ENCODE measurements at places on chromosomes 1 and 21.

- DNase-seq = no peak
Measured at GRCh38 chr1:228494044-228494353, 6.8 kb downstream of the RNF187 start.

DNA sequence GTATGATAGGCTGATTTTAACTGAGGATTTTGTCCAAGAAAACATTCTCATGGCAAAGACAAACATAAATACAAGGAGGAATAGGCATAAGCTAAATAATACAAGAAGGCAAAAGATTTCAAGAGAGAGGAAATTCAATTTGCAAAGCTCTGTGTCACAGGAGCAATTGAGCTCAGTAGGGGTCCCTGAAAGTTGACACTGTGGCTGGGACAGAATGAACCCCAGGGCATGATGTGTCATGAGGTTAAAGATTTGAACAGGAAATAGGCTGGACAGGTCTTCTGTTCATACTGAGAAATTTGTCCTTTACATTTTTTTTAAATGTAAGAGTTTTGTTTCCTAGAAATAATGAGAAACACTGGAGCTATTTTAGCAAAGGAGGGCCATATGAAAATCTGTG lies 555.4 kb upstream of the NEGR1 start:
- no peak for DNase-seq

GRCh38 chr1:38962113-38962512 lies 20.5 kb upstream of the RHBDL2 start:
- DNase-seq = no peak

DNA sequence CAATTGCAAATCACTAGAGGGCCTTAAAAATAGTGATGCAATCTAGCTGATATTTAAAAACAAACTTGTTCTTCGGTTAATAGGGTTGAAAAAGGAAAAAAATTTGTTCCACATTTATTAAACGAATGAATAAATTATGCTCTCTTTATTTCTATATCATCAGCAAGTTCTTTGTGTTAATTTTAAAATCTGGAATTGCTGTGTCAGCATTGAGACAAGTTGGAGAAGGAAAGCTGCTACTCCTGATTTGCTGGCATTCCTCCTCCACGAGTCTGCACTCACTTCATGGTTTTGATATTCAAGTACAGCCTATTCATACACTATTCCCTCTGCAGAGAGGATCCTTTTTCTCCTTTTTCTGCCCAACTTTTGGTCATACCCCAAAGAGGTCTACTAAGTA lies 117.6 kb downstream of the MRPL39 start:
- no peak for DNase-seq

- peak; percentile 50 for DNase-seq
Measured at GRCh38 chr1:205484985-205485967, 19.2 kb upstream of the CDK18 start.

DNA sequence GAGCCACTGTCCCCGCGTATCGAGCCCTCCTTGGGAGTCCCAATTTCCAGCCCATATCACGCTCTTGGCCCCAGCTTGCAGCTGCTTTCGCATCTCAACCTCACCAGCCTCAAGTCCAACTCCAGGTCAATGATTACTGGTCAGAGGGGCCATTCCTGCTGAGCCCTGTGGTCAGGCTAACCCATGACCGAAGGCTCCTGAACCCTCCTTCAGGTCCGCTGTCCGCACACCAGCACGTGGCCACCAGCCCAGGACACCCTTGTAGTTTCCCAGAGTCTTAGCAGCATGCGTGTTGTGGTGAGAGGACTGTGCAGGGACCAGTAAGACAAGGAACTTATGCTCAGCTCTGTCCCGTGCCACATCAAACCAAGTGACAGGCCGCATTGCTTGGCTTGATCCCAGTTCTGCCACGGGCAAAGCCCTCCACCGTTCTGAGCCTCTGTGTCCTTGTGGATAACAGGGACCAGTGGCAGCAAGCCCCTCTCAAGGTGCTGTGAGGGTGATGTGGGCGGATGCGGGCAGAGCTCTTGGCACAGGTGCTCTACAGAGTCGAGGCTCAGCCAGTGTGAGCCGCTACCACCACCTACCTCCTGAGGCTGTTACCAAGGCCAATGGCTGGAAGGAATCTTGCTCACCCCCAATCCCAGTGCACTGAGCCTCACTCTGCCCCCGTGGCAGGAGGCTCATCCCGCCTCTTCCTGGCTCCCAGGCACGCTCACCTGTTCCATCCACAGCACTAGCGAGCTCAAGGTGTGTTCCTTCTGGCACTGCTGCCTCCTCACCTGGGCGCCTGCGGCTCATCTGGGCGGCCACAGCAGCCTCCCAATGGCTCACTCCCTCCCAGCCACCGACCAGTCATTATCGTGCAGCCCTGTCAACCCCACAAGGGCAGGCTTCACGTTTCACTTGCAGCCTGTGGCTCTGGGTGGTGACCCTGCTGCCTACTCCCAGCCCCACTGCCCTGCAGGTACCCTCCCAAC lies 20.4 kb downstream of the KRTAP10-1 start:
- no peak for DNase-seq

DNA sequence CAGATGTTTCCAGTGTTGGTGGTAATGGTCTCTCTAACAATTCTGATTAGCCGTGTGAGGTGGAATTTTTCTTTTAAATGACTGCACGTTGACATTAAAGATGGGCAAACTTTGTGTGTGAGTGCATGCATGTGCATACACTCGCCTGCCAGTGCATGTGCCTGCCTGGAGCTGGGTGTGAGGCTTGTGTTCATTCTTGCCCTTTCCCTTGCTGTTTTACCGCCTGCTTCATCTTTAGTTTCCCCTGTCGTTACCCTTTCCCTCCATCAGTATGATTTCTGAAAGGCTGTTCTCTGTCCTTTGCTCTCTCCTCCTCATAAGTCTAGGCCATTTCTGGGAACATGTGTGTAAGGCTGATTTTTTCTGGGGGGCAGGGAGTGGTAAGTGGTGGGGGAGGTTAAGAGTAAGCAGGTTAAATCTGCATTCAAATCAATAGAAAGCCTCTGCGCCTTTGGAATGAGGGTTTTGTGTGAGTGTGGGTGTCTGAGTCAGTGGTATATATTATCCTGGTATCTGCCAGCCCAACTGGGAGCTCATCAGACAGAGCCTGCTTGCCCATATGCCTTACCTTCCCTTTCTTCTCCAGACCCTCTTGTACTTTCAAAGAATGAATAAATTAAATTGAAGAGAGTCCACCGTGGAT lies 112.5 kb downstream of the PBX1 start:
- DNase-seq = no peak

- DNase-seq = no peak
Measured at GRCh38 chr1:970973-971730, 4.9 kb downstream of the PLEKHN1 start.

DNA sequence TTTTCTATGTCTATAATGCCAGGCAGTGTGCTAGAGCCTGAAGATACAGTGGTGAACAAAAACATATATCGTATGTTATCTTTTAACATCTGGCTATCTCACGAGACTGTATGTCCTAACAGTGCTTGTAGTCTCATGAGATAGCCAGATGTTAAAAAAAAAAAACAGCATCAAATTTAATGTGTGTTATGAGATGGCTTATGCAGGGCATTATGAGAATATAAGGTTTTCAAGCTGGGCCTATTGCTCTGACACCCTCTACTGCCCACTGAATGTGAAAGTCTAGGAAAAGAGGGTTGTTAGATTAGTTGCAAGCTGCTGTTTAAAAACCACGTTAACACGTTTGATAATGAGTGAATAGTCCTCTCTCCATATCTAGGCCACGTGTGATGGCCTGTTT lies 109.8 kb downstream of the CACHD1 start:
- no peak for DNase-seq

Measured in activated effector memory CD4-positive, alpha-beta T cell treated with Interleukin-2 at 50 U/mL for 16 hours (primary cell).